ENCODE measurements at places on chromosomes 1 and 21. TPM values are rescaled to one million over a fixed set of nuclear protein-coding genes. Genes with fewer than 3 reads are reported as not detected.

The ZNHIT6 gene
- total RNA-seq, result 12.1 TPM

The ICOSLG gene
- 2.6 TPM for total RNA-seq

The TNFRSF9 gene
- total RNA-seq, result 0.16 TPM

The C1orf56 gene
- 1.3 TPM for total RNA-seq

The CFHR3 gene
- 0.36 TPM for total RNA-seq

The HSPA13 gene
- 10.8 TPM for total RNA-seq

The BEST4 gene
- total RNA-seq, result not detected

The KRTAP7-1 gene
- not detected for total RNA-seq

The PLA2G5 gene
- 0.52 TPM for total RNA-seq

The CYP4A11 gene
- total RNA-seq, result not detected

The DISP1 gene
- 1.4 TPM for total RNA-seq

The RASSF5 gene
- 38.7 TPM for total RNA-seq

The OR2L2 gene
- total RNA-seq, result not detected

The SLC45A3 gene
- 1.2 TPM for total RNA-seq

The RXFP4 gene
- total RNA-seq, result not detected

The TNFSF18 gene
- 2.0 TPM for total RNA-seq

The GUCA2B gene
- total RNA-seq, result not detected

The DCST2 gene
- total RNA-seq, result 1.3 TPM

The PCSK9 gene
- 18.3 TPM for total RNA-seq

The OVAAL gene
- total RNA-seq, result not detected

The HPCAL4 gene
- total RNA-seq, result not detected

The LYST gene
- total RNA-seq, result 19.2 TPM

The ZNF678 gene
- 2.7 TPM for total RNA-seq

The COL24A1 gene
- not detected for total RNA-seq

The NTMT2 gene
- not detected for total RNA-seq

The TSEN15 gene
- total RNA-seq, result 19.1 TPM

The TNFRSF8 gene
- total RNA-seq, result 0.12 TPM

The SELL gene
- 1.0 TPM for total RNA-seq

All from esophagus mucosa (tissue), 1 donor.